ENCODE measurements at places on chromosomes 16 and 17. TPM values are rescaled to one million over a fixed set of nuclear protein-coding genes. Genes with fewer than 3 reads are reported as not detected.

Gene TM4SF5
- not detected for total RNA-seq

Gene SCNN1B
- total RNA-seq: not detected

Gene SLFN12L
- total RNA-seq: 0.91 TPM

Gene ADAD2
- total RNA-seq: not detected

Gene KIF18B
- 4.9 TPM for total RNA-seq

All from Daoy (cell line).